MCF 10A (cell line): ENCODE measurements at places on chromosomes 4 and X. TPM values are rescaled to one million over a fixed set of nuclear protein-coding genes. Genes with fewer than 3 reads are reported as not detected.

DNA sequence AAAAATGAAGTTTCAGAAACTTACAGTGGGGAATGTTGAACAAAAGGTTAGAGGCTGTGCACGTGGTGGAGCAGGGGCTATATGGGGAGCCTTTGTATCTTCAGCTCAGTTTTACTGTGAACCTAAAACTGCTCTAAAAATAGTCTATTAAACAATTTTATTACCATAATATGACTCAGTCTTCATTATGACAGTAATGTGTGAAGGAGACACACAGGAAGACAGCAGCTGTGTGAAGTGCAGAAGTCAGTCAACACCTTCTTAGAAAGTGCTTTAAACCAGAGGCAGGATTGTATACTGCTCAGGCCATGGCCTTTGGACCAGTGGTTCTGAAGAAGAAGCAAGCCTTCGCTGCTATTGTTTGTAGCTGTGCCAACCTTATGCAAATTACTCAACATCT, 89.7 kb downstream of the ARHGAP10 start:
- H3K36me3 ChIP-seq, result peaks cover 18% of the 10 kb centered on the region
- no peaks in the 10 kb centered on the region for H3K27me3 ChIP-seq
- peak; percentile 22 for DNase-seq
- peak overlapping the region; percentile 84 for H3K27ac ChIP-seq
- H3K4me1 ChIP-seq, result peaks cover 52% of the 10 kb centered on the region

- DNase-seq, result peak; percentile 8
- H3K27ac ChIP-seq, result no peak overlapping the region
- H3K4me3 ChIP-seq, result no peak overlapping the region
- no peaks in the 10 kb centered on the region for H3K36me3 ChIP-seq
- H3K4me1 ChIP-seq, result no peaks in the 10 kb centered on the region
- H3K27me3 ChIP-seq, result no peaks in the 10 kb centered on the region
Measured at GRCh38 chr4:28247805-28248204, 1387.2 kb downstream of the STIM2 start.

- H3K4me3 ChIP-seq, result no peak overlapping the region
- peaks cover 7% of the 10 kb centered on the region for H3K36me3 ChIP-seq
- no peak overlapping the region for H3K27ac ChIP-seq
- no peaks in the 10 kb centered on the region for H3K4me1 ChIP-seq
- DNase-seq, result no peak
Measured at GRCh38 chrX:50327235-50327634, 122.7 kb downstream of the CCNB3 start.

GRCh38 chrX:129561453-129561852, 21.4 kb downstream of the OCRL start:
- H3K27me3 ChIP-seq, result peaks cover 44% of the 10 kb centered on the region
- H3K4me1 ChIP-seq, result no peaks in the 10 kb centered on the region

GRCh38 chr4:79652232-79652631, 244.2 kb upstream of the GK2 start:
- no peak overlapping the region for H3K27ac ChIP-seq
- H3K27me3 ChIP-seq, result no peaks in the 10 kb centered on the region
- DNase-seq, result peak; percentile 43
- H3K4me3 ChIP-seq, result no peak overlapping the region

GRCh38 chr4:15719506-15719905, 16.6 kb downstream of the BST1 start:
- H3K27me3 ChIP-seq, result no peaks in the 10 kb centered on the region
- no peaks in the 10 kb centered on the region for H3K36me3 ChIP-seq
- no peak overlapping the region for H3K4me3 ChIP-seq

GRCh38 chrX:129763666-129764065, 16.1 kb upstream of the SASH3 start:
- peaks cover 8% of the 10 kb centered on the region for H3K27me3 ChIP-seq
- no peak for DNase-seq
- no peaks in the 10 kb centered on the region for H3K4me1 ChIP-seq
- H3K27ac ChIP-seq, result no peak overlapping the region
- no peaks in the 10 kb centered on the region for H3K36me3 ChIP-seq
- no peak overlapping the region for H3K4me3 ChIP-seq

- H3K4me3 ChIP-seq, result no peak overlapping the region
- H3K27ac ChIP-seq, result peak overlapping the region; percentile 32
- peak; percentile 70 for DNase-seq
- no peaks in the 10 kb centered on the region for H3K27me3 ChIP-seq
Measured at GRCh38 chr4:41661442-41662076, 87.0 kb downstream of the PHOX2B start.

GRCh38 chr4:187849556-187850225, 145.9 kb upstream of the ZFP42 start:
- no peaks in the 10 kb centered on the region for H3K27me3 ChIP-seq
- H3K4me1 ChIP-seq, result no peaks in the 10 kb centered on the region
- H3K4me3 ChIP-seq, result no peak overlapping the region
- no peaks in the 10 kb centered on the region for H3K36me3 ChIP-seq
- peak overlapping the region; percentile 49 for H3K27ac ChIP-seq

DNA sequence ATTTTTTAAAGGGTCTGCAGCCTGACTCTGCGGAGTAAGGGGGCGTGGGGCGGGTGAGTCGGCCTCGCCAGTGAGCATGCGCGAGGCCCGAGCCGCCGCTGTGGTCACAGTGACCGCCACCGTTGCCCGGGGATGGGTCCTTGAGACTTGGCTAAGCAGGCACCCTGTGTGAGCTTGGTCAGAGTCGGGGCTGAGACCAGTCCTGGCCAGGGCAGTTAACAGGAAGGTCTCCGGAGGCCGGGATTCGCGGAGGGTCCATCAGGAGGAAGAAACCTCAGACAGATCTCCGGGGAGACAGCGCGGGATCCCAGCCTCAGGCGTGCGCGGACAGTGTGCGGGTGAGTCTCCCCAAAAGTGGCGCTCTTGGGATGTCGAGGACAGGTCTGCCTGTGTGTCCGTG, 1384.4 kb upstream of the PCDH10 start:
- H3K4me3 ChIP-seq, result no peak overlapping the region
- no peak for DNase-seq
- H3K4me1 ChIP-seq, result no peaks in the 10 kb centered on the region
- no peak overlapping the region for H3K27ac ChIP-seq

GRCh38 chrX:111372086-111372485, 39.9 kb downstream of the DCX start:
- no peak for DNase-seq
- H3K4me1 ChIP-seq, result no peaks in the 10 kb centered on the region
- no peak overlapping the region for H3K27ac ChIP-seq
- peaks cover 81% of the 10 kb centered on the region for H3K27me3 ChIP-seq
- H3K36me3 ChIP-seq, result no peaks in the 10 kb centered on the region
- H3K4me3 ChIP-seq, result no peak overlapping the region

- no peak overlapping the region for H3K4me3 ChIP-seq
- H3K4me1 ChIP-seq, result no peaks in the 10 kb centered on the region
- no peak overlapping the region for H3K27ac ChIP-seq
- no peaks in the 10 kb centered on the region for H3K27me3 ChIP-seq
Measured at GRCh38 chr4:155025762-155026457, 182.5 kb upstream of the NPY2R start.

- H3K4me1 ChIP-seq, result no peaks in the 10 kb centered on the region
- H3K4me3 ChIP-seq, result no peak overlapping the region
Measured at GRCh38 chrX:44234541-44234940, 108.9 kb downstream of the EFHC2 start.

DNA sequence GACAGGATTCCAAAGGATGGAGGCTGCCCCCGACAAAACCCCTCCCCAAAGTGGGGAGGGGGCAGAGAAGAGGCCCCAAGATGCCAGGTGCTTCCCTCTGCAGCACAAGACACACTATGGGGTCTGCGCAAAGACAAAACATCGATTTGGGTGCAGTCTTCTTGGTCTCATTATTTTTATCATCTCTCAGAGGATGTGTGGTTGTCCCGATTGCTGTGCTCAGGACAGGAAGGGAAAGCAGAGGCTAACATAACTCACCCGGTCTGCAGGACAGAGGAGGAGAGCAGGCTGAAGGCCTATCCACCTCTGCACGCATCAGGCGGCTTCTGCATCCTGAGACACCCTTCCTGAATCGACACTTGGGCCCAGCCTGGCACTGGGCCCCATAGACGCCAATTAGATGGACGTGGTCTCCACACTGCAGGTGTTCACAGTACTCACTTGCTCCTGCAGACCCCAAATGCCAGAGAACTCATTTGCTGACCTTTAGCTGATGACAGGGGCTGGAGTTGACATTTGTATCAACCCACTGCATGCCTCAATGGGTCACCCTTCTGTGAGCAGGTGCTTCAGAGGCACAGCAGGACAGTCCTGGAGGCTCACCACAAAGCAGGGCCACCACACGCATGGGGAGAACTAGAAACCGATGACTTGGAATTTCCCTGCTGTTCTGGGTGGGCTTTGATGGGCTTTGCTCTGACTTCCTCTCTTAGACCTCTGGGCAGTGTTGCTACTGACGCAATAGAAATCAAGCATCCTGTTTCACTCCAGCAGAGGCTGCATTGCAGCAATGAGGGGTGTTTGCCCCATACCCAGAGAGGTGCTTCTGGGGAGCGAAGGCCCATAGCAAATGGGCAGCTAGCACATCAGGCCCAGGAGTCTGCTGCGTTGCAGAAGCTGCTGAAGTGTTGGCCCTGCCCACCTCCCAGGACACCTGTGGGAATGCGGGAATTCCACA, 96.3 kb upstream of the ENPP6 start:
- no peaks in the 10 kb centered on the region for H3K27me3 ChIP-seq
- H3K4me1 ChIP-seq, result peaks cover 15% of the 10 kb centered on the region
- no peak for DNase-seq

The CT45A10 gene
- total RNA-seq, result not detected in 2 replicates

The SLC26A1 gene
- 0.10 and 0.16 TPM in 2 replicates for total RNA-seq

The FAM149A gene
- total RNA-seq, result 0.79 and 1.3 TPM in 2 replicates

The FABP2 gene
- not detected in 2 replicates for total RNA-seq
